T-cell (primary cell): ENCODE measurements at places on chromosomes 4 and X. TPM values are rescaled to one million over a fixed set of nuclear protein-coding genes. Genes with fewer than 3 reads are reported as not detected.

GRCh38 chr4:48645225-48645794 lies 134.8 kb downstream of the FRYL start:
- no peak for DNase-seq

- DNase-seq = no peak
These were observed 196.8 kb upstream of the ADGRL3 start for GRCh38 chr4:61003301-61003700.

GRCh38 chrX:65720381-65720964 lies 53.0 kb downstream of the MSN start:
- DNase-seq = no peak

DNA sequence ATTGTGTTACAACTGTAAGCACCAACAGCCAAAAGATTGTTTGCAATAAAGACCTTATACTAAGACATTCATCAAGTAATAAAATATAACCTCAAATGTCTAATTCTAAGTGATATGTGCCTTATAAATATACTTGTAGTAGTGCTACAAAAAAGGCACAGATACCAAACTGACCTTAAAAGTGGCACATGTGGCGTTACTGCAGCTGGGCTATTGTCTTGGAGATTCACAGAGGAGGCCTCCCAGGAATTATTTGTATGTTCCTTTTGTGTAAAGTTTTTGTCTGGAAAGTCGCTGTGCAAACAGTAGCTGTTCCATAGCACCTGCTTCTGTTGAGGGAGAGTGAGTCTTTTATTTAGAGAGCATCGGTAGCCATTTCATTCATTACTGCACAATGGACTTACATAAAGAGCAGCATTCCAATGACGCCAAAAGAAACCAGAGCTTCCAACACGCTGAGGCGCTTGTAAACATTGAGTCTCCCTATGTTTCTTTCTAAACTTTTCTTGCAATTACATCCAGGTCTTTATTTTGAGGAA lies 143.7 kb downstream of the RPA4 start:
- no peak for DNase-seq

DNA sequence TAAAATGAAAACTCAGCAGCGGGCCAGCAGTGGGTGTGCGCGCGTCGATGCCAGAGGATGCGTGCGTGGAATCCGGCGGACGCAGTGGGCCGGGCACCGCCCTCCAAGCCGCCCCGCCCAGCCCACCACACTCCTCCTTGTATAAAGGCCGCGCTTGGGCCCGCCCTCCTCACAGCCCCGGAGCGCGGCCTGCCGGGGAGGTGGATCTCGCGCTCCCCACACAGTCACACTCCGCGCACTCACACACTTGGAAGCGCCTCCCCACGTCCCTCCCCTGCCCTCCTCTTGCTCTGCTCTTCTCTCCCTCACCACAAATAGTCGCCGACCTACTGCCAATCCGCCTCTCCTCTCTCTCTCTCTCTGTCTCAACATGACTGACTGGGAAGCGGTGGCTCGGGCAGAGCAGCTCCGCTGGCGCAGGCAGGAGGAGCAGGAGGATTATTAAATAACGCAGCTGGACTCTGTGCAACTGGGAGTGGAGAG lies at the start of gene CCSER1:
TSS of gene CCSER1 (plus strand) at position 172 of the 483 bp plus-strand sequence.
- DNase-seq = peak; percentile 5

DNA sequence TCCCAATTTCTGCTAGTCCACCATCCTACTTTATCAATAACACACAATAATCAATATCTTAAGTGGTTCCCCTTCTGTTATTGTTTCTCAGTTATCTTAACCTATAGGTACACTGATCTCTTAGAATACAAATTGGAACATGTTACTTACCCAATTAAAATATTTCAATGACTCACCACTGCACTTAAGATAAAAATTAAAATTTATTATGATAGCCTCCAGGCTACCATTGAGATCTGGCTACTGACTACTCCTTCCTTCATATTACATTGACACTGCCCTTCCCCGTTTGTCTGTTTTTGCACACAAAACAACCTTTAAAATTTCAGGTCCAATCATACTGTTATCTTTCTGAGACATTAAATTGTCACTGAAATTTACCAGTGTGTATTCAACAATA lies 1074.7 kb downstream of the ADGRL3 start:
- DNase-seq = no peak

DNA sequence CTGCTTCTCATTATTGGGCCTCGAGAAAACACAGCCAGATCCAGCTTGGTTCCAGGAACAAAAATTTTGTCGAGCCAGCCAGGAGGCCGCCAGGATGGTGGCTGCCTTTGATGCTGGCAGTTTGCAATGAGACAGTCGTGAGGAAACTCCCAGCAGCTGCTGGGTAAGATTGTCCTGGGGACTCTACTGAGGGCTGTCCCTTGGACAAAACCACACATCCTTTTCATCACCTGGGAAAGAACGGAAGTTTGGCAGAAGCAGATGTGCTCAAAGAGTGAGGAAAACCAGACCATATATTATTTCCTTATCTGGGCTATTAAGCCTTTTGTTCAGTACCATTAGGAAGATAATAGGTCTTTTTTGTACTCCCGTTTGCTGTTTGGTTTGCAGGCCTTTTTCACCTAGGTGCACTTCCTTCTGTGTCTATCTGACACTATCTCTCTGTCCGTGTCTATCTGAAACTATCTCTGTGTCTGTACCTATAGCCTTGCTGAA lies 13.4 kb upstream of the PAPSS1 start:
- no peak for DNase-seq

- DNase-seq = no peak
These were observed 48.6 kb downstream of the TMEM164 start for GRCh38 chrX:110051559-110051958.

- DNase-seq = no peak
These were observed 240.9 kb upstream of the VEGFC start for GRCh38 chr4:177033632-177034031.

GRCh38 chrX:2691543-2692220 lies 587 bp downstream of the CD99 start:
- no peak for DNase-seq

- no peak for DNase-seq
These were observed 103.5 kb downstream of the SLC34A2 start for GRCh38 chr4:25759101-25759500.

DNA sequence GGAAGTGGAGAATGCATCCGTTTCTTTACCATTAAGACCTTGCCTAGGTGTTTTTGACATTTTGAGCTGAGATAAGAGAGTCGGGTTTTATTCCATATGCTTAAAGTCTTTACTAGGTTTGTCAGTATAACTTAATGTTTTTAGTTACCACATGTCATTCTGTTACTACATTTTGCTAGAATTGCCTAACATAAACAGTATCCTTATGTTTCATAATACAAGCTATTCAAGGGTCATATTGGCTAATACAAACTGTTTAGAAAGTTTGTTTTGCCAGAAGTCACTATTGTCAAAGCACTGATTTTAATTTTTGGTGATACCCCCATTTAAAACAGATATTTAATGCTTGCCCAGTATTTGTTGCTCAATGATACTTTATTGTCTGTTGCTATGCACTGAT lies 427.7 kb upstream of the MAGEB2 start:
- DNase-seq = no peak

DNA sequence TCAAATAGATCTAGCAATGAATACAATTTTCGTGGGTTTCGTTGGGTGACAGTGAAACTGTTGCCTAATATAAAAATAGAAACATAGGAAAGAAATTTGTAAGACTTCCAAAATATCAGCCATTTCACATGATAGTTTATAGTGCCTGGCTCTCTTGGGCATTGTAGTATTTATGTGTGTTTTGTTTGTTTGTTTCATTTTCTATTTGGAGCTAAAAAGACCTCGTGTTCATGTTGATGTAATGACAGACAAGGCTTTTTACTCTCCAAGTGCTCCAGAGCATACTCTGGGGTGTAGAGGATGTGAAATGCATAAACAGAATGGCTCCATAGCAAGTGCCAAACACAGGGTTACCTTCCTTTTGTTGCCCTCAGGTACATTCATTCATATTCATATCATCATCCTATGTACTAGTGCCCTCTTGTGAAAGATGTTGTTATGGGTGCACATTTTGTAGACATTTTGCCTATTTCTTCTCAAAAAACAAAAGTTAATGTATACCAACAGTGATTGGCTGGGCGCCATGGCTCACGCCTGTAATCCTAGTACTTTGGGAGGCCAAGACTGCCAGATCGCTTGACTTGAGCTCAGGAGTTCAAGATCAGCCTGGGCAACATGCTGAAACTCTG lies 100.7 kb upstream of the AMOT start:
- no peak for DNase-seq

DNA sequence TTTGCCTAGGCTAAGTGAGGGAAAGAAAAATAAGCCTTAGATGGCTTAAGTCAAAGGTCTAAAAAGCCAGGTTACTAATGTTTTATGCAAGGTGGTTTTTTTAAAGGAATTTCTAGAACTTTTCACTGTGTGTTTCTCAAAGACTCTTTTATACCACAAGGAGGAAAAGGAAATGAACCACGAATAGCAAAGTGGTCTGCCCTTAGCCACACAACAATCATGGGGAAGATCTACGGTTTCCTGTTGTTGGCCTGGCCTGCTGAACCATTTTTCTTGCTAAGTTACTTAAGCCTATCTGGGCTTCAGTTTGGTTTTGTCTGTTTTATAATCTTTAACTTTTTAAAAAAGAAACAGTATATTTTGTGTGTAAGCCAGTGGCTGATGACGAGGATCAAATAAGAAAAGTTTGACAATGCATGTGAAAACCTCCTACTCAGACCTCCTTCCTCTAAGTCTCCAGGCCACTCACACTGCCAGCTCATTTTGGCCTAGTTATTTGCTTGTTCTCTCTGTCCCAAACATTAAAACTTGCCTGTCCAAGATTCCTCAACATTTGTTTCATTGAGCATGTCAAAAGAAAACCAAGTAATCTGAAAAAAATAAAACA lies 56.7 kb upstream of the COL25A1 start:
- DNase-seq = no peak

DNA sequence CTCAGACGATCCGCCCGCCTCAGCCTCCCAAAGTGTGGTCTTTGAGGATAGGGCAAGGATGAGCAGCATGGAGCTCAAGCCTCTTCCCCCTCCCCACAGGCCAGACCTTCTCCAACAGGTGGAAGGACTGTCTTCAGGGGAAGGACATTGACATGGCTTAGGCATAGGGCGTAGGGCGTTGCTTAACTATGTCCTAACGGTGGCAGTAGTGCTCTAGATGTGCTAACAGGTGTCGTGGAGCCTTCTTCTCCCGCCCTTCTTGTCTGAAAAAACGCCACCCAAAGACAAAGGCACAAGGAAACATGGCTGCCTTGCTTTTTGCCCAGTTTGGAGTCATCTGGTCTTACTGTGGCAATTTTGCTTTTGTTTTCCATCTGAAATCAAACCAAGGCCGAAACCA lies 219.8 kb downstream of the OR13H1 start:
- peak; percentile 74 for DNase-seq

GRCh38 chrX:74132280-74132679 lies 171.7 kb upstream of the ZCCHC13 start:
- no peak for DNase-seq

GRCh38 chrX:46967547-46967946 lies 55.3 kb downstream of the JADE3 start:
- DNase-seq = no peak

- peak; percentile 33 for DNase-seq
These were observed 113.3 kb downstream of the ELOVL6 start for GRCh38 chr4:110085131-110085530.

DNA sequence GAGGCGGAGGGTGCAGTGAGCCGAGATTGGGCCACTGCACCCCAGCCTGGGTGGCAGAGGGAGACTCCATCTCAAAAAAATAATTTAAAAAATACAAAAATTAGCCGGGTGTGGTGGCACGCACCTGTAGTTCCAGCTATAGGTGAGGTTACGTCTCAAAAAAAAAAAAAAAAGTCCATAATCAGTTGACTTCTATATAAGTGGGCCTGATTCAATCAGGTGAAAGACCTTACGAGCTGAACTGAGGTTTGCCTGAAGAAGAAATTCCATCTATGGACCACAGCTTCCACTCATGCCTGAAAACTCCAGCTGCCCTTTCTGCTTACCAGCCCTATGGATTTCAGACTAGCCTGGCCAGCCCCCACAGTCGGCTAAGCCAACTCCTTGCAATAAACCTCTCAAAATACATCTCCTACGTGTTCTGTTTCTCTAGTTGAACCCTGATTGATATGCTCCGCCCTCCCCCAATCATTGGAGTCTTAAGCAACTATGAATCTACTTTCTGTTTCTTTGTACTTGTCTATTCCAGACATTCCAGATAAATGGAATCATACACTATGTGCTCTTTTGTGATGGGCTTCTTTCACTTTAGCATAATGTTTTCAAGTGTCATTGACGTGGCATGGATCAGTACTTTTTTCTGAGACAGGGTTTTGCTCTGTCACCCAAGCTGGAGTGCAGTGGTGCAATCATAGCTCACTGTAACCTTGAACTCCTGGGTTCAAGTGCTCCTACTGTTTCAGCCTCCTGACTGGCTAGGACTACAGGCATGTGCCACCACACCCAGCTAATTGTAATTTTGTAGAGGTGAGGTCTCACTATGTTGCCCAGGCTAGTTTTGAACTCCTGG lies 36.6 kb downstream of the SAT1 start:
- no peak for DNase-seq

- no peak for DNase-seq
These were observed 1.0 kb downstream of the UBL4A start for GRCh38 chrX:154485150-154486051.

GRCh38 chr4:142713282-142714030 lies 132.6 kb downstream of the INPP4B start:
- no peak for DNase-seq

- no peak for DNase-seq
These were observed 58.6 kb upstream of the GK2 start for GRCh38 chr4:79466621-79467020.

DNA sequence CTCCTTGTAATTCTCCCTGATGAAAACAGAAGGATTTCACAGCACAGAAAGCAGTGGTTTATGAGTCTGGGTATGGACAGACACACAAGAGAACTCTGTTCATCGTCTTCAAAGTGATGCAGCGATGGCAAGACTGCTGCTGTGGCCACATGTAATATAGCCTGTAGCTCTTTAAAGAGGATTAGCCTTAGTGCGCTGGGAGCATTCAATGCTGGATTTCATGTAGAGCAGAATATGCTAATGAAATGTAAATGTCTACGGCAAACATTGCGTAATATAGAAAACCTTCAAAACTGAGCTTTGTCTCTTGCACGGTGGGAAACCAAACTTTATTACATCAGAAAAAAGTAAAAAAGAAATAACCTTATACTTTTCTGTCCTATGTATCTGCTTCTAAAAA lies 42.9 kb downstream of the ALPK1 start:
- DNase-seq = no peak

GRCh38 chr4:160117686-160118085 lies 1014.8 kb downstream of the RAPGEF2 start:
- no peak for DNase-seq

- no peak for DNase-seq
These were observed 178.5 kb downstream of the NHS start for GRCh38 chrX:17553469-17553868.

POF1B gene
- 0.20 TPM for total RNA-seq

KDM5C gene
- 329 TPM for total RNA-seq

MAOA gene
- 0.38 TPM for total RNA-seq

TMLHE gene
- 13.5 TPM for total RNA-seq

CXorf49 gene
- not detected for total RNA-seq

F8 gene
- 1.3 TPM for total RNA-seq

SULT1B1 gene
- 10.0 TPM for total RNA-seq

GDPD2 gene
- total RNA-seq = not detected

GLOD5 gene
- not detected for total RNA-seq

APLN gene
- total RNA-seq = not detected

SOWAHD gene
- 0.48 TPM for total RNA-seq

IBSP gene
- not detected for total RNA-seq

TEX13D gene
- not detected for total RNA-seq

SCML2 gene
- total RNA-seq = 1.1 TPM

AKAP4 gene
- total RNA-seq = not detected

CFAP99 gene
- total RNA-seq = 0.09 TPM

UGT8 gene
- 0.47 TPM for total RNA-seq

GLRB gene
- total RNA-seq = not detected

BEX1 gene
- 0.33 TPM for total RNA-seq
